ENCODE measurements at places on chromosomes 6 and 20.

DNA sequence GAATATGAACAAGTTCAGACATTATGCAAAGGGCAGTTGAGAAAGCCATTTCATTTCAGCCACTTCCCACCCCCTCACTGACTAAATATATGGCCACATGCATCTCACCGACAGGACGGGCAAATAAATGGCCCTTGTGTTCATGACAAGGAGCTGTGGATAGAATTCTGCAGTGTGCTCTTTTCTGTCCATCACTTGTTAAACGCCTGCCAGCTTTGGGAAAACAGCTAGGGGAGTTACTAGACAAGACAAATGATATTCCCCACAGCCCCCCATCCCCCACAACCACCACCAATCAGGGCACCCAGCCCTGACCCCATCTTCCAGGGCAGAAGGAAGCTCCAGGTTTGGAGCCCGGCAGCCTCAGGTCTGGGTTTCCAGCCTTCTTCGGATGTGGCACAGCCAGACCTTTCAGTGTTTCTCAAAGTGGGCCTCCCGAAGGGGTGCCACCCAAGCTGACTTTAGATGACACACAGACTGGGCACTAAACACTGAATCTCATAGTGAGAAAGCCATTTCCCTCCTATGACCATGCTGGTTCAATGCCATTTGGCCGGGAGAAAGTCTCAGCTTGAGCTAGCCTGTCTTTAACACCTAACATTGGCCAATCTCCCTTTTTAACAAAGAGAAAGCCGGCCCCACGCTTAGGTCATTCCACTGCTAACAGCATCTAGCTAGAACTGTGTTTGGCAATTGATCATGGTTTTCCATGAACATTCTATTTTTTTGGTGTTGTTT lies 4.0 kb upstream of the RIPOR3 start:
- no peak for DNase-seq

DNA sequence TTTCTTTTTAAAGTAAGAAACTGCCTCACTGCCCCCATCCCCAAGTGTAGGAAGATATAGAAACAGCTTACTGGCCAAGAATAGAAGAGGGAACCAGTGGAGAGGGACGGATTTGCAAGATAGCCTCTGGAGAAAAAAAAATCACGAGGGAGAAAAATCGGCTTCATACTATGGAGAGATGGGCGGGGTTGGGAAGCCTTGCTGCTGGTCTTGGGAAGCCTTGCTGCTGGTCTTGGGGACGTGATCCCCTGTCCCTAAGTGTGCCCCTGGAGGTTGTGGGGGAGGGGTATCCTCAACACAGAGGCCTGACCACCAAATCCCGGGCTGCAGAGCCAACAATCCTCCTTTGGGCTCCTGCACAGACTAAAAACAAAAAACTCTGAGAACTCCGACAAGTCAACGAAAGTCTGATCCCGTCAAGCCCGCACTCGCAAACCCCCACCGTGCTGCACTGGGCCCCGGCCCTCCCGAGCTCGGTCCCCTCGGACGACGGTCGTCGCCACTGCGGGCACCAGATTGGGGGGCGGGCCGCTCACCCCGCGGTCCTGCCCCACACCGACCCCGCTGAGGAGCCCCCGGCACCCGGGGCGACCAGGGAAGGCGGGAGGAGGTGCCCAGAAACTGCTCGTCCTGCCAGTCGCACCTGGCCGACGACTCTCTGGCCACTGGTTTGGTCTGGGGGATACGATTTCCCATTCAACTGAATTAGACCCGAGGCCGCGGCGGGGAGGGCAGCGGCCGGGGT lies 750 bp downstream of the MAP7 start:
- DNase-seq: no peak

DNA sequence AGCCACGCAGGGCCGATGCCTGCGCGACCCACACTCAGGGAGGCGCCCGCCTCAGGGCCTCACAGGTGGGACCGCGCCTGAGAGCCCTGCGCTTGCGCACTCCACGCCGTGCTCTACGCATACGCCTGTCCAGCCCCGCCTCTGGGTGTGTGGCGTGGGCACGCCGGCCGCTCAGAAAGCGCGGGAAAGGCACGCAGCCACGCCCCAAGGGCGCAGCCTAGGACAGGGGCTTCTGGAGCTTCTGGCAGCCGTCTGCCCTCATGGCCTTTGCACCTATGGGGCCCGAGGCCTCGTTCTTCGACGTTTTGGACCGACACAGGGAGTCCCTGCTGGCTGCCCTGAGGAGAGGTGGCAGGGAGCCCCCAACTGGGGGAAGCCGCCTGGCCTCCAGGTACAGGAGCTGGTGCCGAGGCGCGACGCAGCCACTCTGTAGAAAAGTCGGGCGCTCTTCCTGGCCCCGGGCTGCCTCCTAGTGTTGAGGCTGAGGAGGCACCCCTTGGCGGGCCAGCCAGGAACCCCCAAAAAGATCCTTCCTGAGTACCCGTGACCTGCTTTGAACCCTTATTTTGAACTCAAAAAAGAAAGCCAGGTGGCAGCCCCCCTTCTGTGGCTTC lies at the start of gene SPO11:
SPO11 (plus strand) TSS at position 196 of the 614 bp plus-strand sequence; CDS start at position 261, 65 bp downstream.
- no peak for DNase-seq

- DNase-seq: no peak
These were observed 11.8 kb downstream of the SRC start for GRCh38 chr20:37357481-37358365.

GRCh38 chr6:140011537-140011936 lies 637.1 kb upstream of the CITED2 start:
- no peak for DNase-seq

DNA sequence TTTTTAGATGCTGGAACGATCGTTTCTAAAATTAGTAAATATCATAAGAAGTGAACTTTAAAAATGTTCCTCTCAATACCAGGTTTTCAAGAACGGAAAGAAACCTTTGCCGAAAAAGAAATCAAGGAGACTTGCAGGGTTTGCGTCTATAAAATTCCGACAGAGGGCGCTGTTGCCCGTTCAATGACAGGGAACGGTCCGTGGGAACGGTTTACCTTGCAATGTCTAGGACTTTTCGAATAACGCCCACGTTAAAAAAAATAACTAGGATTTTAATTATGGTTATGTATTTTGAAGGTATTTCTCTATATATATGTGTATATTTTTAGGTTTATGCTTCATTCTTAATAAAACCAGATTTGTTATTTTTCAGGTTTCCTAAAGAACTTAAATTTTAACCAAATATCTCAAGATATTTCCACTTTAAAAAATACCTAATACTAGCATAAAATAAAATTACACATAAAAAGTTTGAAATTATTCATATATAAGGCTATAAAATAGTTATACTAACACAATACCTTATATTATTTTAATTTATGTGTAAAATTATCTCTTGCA lies 2.5 kb upstream of the TFAP2B start:
- DNase-seq: peak; percentile 56

GRCh38 chr6:63630466-63630865 lies 5.1 kb upstream of the PHF3 start:
- no peak for DNase-seq

Data from stimulated activated naive CD8-positive, alpha-beta T cell treated with anti-CD3 and anti-CD28 coated beads, Interleukin-15, amount 100 ng/mL, for 72 hours (primary cell).